NCI-H226 (cell line): ENCODE measurements at places on chromosomes 7 and 10.

- DNase-seq, result no peak
These were observed 21.6 kb upstream of the GIMAP2 start for GRCh38 chr7:150663802-150664494.

DNA sequence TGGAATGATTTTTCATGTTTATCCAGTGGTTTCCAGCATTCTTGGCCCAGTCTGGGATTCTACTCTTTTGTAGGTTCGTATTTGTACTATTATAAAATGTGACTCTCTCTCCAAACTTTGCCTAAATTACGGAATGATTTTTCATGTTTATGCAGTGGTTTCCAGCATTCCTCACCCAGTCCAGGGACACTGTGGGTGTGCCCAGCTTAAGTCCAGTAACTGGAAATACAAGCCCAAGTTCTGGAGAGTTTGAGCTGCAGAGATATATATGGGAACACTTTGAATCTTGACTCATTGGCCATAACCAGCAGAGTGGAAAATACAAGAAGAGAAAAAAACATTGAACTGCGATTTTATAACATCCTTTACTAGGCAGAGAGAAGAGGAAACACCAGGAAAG lies 5.9 kb upstream of the MAGI2 start:
- DNase-seq, result no peak

GRCh38 chr7:90828601-90829000 lies 232.5 kb downstream of the CDK14 start:
- DNase-seq, result no peak

GRCh38 chr10:3215153-3215775 lies 42.7 kb upstream of the PITRM1 start:
- DNase-seq, result no peak

- peak; percentile 20 for DNase-seq
These were observed 98.8 kb downstream of the CACNB2 start for GRCh38 chr10:18238870-18239485.

- DNase-seq, result no peak
These were observed at the start of gene CPXM2 for GRCh38 chr10:123891144-123892071. Gene CPXM2 (minus strand): TSS chr10:123891807. CDS start chr10:123891659, 148 bp downstream.

DNA sequence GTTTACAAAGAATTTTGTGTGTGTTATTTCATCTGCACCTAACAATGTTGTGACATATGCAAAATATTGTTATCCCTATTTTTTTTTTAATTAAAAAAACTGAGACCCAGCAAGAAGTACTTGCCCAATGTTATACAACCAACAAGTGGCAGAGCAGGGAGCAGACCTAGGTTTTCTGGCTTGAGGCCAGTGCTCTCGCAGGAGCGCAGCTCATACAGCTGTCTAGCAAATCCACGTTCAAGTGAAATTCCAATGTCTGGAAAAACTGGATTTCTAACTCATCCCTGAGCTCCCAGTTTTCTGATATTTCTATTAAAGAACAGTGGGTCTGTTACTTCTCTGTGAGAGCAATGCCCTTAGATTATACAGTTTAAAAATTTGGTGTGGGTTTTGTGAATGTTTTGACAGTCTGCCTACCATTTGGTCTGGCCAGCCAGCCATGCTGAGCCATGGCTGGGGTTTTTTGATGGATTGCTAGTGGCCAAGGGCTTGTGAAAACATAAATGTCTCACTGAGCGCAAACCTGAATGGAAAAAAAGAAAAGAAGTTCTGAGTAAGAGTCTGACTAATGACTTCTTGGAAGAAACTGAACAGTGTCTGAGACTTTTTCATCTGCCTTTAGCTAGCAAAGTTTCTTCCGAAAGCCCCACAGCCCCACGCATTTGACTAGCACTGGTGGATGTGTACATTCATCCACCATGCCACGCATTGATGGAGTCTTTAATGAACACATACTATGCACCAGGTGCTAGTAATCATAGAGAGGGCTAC lies 15.4 kb upstream of the PRF1 start:
- no peak for DNase-seq

GRCh38 chr10:58362027-58362789 lies 23.0 kb upstream of the TFAM start:
- DNase-seq, result peak; percentile 32

GRCh38 chr7:36082216-36082615 lies 70.8 kb upstream of the EEPD1 start:
- DNase-seq, result peak; percentile 68

- no peak for DNase-seq
These were observed 169.6 kb downstream of the C7orf25 start for GRCh38 chr7:42742318-42742717.

DNA sequence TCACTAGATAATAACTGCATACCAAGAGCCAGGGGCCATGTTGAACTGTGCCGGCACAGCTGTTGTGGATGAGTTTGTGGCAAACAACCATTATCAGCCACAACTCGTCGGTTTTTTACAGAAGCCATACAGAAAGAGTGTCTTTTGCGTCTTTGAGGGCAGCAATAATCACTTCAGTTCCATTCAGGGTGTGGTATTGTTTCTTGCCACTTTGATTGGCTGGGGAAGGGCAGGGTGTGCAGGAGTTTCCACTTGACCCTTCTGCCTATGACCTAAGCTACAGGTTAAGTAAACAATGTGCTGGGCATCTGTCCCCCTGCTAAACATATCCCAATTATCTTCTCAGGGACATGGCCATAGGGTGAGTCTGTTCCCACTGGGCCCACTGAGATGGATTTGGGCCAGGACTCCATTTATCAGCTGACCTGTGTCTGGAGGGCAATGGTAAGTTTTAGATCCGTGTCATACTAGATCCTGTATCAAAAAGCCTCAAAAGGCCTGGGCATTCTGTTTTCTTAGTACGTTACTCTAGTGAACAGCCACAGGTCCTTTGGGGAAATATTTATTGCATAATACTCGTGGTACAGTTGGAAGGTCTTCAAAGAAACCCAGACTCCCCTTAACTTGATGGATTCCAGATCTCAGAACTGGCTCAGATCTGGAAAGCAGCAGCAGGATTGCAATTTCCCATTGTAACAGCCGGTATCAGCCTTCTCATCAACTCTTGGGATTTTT lies 15.9 kb downstream of the ZNF3 start:
- peak; percentile 22 for DNase-seq

DNA sequence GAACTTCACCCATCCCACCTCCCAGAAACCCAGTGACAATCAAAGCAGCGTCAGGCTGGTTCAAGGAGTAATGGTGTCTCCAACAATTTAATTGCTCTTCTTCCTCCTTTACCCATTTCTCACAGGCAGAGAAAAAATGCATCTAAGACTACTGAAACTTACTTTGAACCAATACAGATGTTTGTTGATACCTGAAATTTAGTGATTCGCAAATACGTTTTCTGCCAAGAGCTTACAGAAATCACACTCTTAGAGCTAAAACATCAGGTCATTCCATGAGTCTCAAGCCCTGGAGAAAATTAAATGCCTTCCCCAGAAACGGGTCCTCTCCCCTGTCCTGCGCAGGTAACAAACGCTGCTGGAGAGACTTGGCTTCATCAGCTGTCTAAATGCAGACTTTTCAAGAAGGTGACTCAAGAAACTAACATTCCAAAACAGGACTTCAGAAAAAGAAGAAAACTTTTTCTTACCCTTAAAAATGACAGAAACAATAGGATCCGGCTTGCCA lies 443 bp downstream of the MYOF start:
- DNase-seq, result no peak

GRCh38 chr10:108358912-108359311 lies 1194.4 kb upstream of the SORCS1 start:
- no peak for DNase-seq
